Right atrium auricular region (tissue), 2 donors: ENCODE measurements at places on chromosomes 16 and 17. TPM values are rescaled to one million over a fixed set of nuclear protein-coding genes. Genes with fewer than 3 reads are reported as not detected.

DNA sequence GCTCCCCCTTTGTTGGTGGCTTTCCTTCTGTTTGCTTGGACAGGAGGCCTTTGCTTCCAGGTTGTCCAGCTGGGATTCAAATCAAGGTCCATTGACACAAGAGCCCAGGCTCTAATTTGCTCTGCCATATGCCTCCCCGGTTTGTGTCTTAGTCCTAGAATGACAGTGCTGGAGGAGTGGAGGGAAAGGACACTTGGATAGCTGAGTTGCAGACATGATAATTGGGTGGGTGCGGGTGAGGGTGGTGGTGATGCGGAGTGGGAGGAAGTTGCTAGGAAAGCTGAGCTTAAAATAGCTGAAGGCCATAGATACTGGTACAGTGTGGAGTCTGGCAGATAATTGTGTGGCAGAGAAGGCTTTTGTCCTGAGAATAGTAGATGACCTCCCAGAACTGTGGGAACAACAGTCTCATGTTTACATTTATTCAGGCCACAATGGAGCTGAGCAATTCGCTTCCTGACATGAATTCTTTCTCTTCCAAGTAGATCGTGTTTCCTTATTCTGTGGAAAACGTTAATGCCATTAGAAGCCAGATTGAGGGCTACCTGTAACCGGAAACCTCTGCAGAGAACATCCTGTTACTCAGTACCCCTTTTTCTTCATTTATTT is 23.8 kb downstream of the SEC14L1 start:
- DNase-seq: no peak

GRCh38 chr16:63461248-63461841 is 1425.1 kb upstream of the CDH8 start:
- no peak for DNase-seq

DNA sequence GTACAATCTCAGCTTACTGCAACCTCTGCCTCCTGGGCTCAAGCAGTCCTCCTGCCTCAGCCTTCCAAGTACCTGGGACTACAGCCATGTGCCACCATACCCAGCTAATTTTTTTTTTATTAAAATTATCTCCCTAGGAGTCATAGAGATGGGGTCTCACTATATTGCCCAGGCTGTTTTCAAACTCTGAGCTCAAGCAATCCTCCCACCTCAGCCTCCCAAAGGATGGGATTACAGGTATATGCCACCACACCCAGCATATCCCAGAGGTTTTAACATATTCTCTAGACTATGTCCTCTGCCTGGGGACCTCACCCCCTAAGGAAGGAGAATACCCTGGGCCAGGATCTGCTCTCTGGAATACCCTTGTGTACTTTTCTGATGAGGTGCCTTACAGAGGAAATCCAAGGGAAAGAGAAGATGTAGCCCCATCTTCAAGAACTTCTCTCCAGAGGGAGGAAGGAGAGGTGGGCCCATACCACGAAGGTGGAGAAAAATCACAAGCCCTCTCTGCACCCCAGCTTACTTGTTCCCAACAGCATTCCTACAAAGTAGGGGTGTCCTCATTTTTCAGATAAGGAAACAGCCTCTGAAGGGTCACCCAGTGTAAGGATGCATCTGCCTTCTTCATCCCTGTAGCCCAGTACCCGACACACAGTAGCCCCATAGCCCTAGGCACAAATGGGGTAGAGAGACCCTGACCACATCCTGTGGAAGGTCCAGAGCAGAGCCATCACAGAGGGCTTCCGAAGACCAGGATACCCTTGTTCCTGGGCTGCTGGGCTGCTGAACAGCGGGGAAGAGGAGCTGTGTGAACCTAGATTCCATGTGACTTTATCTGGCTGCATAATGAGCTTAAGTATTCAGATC is 151.6 kb downstream of the SOCS1 start:
- DNase-seq: no peak

- DNase-seq: no peak
These were observed 504.1 kb upstream of the GOT2 start for GRCh38 chr16:59238246-59238645.

GRCh38 chr16:88430185-88430523 is 22.9 kb upstream of the ZFPM1 start:
- no peak for DNase-seq

- DNase-seq: no peak
These were observed 397.0 kb upstream of the CCL2 start for GRCh38 chr17:33858121-33858520.

DNA sequence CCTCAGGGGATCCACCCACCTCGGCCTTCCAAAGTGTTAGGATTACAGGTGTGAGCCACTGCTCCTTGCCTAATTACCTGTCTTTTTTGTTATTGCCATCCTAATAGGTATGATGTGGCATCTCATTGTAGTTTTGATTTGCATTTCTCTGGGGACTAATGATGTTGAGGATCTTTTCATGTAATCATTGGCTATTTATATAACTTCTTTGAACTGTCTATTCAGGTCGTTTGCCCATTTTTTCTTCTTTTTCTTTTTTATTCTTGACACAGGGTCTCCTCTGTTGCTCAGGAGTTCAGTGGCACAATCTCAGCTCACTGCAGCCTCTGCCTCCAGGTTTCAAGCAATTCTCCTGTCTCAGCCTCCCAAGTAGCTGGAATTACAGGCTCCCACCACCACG is 1.3 kb upstream of the TGFB1I1 start:
- no peak for DNase-seq

- peak; percentile 93 for DNase-seq
These were observed 8.7 kb downstream of the SLC12A4 start for GRCh38 chr16:67959536-67960329.

GRCh38 chr16:84535851-84536250 is 31.4 kb upstream of the MEAK7 start:
- no peak for DNase-seq

DNA sequence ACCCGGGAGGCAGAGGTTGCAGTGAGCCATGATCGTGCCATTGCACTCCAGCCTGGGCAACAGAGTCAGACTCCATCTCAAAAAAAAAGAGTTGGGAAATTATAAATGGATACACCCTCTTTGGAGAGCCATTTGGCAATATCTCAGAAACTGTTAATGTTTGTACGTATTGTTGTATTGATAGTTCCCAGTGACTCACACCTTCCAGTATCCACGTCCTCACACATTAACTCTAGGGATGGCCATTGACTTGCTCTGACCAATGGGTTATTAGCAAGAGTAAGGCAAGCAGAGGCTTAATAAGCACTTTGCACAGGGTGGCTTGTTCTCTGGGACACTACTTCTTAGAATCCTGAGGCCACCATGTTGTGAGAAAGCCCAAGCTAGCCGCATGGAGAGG is 107.6 kb upstream of the LHX1 start:
- DNase-seq: no peak

GRCh38 chr16:70476272-70477020 is 22.1 kb downstream of the FCSK start:
- DNase-seq: no peak

GRCh38 chr16:84007965-84008364 is 34.6 kb downstream of the SLC38A8 start:
- no peak for DNase-seq

- DNase-seq: no peak
These were observed 2.0 kb downstream of the APRT start for GRCh38 chr16:88809676-88810165.

GRCh38 chr17:49013311-49014213 is 16.4 kb downstream of the IGF2BP1 start:
- DNase-seq: peak; percentile 42

- no peak for DNase-seq
These were observed 4.0 kb downstream of the CDH15 start for GRCh38 chr16:89175280-89176146.

GRCh38 chr17:76493505-76494167 is 7.6 kb downstream of the RHBDF2 start:
- no peak for DNase-seq

GRCh38 chr16:74867281-74867849 is 92.7 kb upstream of the FA2H start:
- DNase-seq: no peak

DNA sequence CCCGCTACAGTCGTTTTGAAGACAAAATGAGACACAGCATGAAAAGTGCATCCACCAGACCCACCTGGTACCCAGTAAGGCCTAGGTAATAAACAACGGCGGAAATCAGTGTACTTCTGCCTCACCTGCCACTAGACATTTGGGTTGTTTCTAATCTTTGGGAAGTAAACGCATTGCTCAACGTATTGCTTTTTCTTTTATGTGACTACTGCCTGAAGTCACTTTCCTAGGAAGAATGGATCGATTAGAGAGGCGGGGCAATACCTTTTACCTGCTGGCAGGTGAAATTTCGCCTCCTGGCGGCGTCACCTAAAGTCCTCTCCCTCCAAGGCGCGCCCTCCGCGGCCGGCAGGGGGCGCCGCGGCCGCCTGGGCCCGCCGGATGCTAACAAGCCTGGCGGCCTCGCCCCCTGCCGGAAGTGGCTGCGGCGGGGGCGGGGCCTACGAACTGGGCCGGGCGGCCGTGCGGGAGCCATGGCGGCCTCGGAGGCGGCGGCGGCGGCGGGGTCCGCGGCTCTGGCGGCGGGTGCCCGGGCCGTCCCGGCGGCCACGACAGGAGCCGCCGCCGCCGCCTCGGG is at the start of gene ATMIN:
Gene ATMIN, plus strand, starts transcription at position 445 of the 577 bp plus-strand sequence. Its CDS starts 29 bp downstream, at position 474.
- peak; percentile 72 for DNase-seq

GRCh38 chr17:83177611-83178532 is 98.5 kb downstream of the METRNL start:
- DNase-seq: peak; percentile 52

DNA sequence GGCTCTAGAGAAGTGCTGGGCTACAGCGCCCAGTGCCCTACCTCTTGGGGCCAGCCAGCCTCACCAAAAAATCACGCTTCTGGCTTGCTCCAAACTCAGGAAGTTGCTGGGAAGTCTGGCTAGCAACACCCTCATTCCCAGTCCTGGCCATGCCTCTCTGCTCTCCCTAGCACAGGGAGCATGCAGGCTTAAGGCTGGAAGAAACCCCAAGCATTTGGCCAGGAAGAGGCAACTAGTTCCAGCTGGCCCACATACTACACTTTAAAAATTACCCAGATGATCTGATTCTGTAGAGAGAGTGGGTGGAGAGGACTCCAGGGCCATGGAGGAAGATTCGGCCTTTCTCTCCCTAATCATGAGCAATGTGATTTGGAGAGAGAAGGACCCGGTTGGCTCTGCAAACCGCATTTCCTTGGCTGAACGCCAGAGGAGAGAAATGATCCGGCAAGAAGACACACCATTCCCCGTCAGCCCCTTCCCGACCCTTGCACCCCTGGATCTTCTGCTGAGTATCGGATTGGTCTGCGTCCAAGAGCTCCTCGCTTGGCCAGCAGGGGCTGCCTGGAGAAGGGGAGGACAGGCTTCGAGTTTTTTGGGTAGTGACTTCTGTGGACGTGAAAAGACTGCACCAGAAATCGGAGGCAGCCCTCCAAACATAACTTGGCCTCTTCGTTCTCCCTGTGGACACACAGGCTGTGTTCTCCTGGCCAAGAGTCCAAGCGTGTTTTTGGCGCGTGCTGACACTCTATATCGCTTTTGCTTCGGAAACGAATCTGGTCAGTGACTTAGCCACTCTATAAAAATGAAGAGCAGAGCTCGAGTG is 406.3 kb downstream of the WWOX start:
- peak; percentile 77 for DNase-seq

Gene SLC12A3
- not detected for total RNA-seq

Gene BICDL2
- total RNA-seq: 0.28 TPM

Gene MILR1
- total RNA-seq: 5.0 TPM

Gene PPP1R27
- not detected for total RNA-seq

Gene KRTAP9-8
- total RNA-seq: not detected

Gene KRTAP4-9
- total RNA-seq: not detected

Gene IL34
- total RNA-seq: 2.2 TPM

Gene CCL3
- total RNA-seq: 2.0 TPM
